ENCODE measurements at places on chromosomes 5 and 9.

GRCh38 chr5:158898185-158899177, 201.2 kb downstream of the EBF1 start:
- DNase-seq = no peak

DNA sequence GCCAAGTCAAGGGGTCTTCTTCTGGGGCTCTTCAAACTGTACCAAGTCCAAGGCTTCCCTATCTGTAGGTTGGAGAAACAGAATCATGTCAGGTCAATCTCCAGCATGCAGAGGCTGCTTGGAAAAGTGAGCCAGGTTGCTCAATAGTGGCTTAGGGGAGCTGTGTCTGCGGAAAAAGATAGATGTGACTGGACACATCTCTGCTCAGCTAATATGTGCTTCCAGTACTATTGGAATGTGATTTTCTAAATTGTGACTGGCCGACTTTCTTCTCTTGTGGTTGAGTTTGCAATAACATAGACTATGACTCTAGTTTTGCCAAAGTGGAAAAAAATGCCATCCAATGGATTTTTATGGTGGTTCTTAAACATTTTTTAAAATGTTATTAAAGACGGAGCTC, 136.7 kb downstream of the BOD1 start:
- no peak for DNase-seq

- no peak for DNase-seq
Measured at GRCh38 chr9:8832955-8833354, 1033.4 kb upstream of the DMAC1 start.

- no peak for DNase-seq
Measured at GRCh38 chr5:62460578-62460983, 48.0 kb downstream of the IPO11 start.
